ENCODE measurements at places on chromosomes 5 and 9. TPM values are rescaled to one million over a fixed set of nuclear protein-coding genes. Genes with fewer than 3 reads are reported as not detected.

GRCh38 chr5:1182633-1183423 lies 18.6 kb upstream of the SLC6A19 start:
- H3K4me3 ChIP-seq, result no peak overlapping the region
- H3K4me1 ChIP-seq, result no peaks in the 10 kb centered on the region
- H3K27ac ChIP-seq, result no peak overlapping the region
- no peaks in the 10 kb centered on the region for H3K27me3 ChIP-seq
- no peaks in the 10 kb centered on the region for H3K36me3 ChIP-seq

- H3K4me1 ChIP-seq, result no peaks in the 10 kb centered on the region
- no peaks in the 10 kb centered on the region for H3K36me3 ChIP-seq
- no peak for DNase-seq
- H3K27ac ChIP-seq, result no peak overlapping the region
Measured at GRCh38 chr5:115100319-115100955, 69.3 kb downstream of the TRIM36 start.

The CYLC2 gene
- total RNA-seq, result not detected

The RARS1 gene
- 56.6 TPM for total RNA-seq

The NUTM2F gene
- total RNA-seq, result not detected

The PCDHGA11 gene
- 3.8 TPM for total RNA-seq

The ALDOB gene
- total RNA-seq, result not detected

The TAS2R1 gene
- total RNA-seq, result 0.85 TPM

Data from lung (tissue), 17 donors.